ENCODE measurements at places on chromosomes 13 and 19.

- no peak for DNase-seq
These were observed 111.3 kb upstream of the UQCRFS1 start for GRCh38 chr19:29324291-29324680.

DNA sequence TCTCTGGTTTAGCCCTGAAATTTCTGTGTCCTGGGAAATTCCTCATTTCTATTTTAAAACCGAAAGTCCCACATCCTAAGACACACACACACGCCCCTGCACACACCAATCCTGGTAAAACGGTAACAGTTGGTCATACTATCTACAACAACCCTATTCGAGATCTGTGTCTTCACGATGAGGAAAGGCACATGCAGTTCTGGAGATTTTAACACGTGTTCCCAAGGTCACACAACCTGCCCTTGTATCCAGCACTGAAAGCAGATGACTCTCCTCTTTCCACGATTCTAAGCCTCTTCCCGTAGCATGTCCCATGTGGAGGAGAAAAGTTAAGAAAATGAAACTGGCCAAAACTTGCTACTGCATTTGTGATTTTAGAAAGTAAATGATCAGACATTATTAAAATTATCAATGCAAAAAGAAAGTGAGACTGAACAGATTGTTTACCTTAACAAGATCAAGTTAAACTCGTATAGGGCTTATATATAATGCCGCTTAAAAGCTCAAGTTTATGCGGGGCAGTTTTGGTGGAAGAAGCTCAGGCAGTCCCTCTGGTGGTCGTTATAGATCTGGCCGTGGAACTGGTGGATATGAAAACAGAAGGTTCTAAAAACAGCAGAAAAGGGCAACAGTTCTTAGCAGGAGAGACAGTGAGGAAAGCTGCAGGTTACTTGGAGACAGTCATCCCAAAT lies 32.7 kb downstream of the VSTM1 start:
- no peak for DNase-seq

DNA sequence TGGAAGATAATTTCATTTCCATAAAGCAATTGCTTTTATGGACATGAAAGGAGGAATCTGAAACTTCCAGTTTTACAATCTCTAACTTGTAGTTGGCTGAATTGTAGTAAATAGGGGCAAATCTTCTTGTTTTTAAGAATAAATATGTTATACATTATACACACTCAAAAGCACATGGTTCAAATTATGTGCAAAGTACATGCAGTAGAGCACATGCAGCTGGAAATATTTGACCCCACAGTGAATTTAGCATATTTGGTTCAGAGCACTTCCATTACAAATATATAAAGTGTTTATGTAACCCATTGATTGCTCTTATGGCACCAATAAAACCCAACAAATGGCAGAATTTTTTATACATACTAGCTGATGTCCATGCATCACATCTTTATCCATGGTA lies 180.5 kb downstream of the IRS2 start:
- no peak for DNase-seq

DNA sequence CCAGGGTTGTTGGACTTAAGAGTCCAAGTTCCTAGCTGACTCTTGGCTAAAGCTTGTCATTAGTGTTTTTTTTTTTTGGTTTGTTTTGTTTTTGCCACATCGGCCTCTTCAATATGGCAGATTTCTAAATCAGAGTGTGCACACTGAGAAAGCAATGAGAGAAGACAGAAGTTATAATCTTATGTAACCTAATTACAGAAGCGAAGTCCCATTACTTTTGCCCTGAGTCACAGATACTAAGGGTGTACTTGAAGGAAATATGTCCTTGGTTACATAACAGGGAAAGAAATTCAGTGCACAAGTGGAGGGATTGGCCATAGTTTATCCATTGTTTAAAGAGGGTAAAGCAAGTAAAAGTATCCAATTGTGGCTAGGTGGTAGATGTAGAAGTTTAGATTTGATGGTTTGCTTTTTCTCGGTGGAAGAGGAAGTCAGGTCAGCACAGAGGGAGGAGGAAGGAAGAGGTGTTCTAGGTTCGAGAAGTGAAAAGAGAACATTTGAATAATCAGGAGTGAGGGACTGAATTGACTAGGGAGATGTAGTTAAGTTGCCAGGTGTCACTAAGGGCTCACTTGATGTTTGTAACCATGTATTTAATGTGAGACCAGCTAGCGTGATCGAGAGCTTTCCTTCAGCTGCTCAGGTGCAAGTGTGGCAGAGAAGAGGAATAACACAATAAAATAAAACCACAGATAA lies 12.2 kb downstream of the GTF2F2 start:
- DNase-seq: no peak

GRCh38 chr13:102817241-102817640 lies 18.3 kb downstream of the BIVM start:
- DNase-seq: no peak

- DNase-seq: no peak
These were observed 10.9 kb downstream of the NCR1 start for GRCh38 chr19:54916822-54917221.

DNA sequence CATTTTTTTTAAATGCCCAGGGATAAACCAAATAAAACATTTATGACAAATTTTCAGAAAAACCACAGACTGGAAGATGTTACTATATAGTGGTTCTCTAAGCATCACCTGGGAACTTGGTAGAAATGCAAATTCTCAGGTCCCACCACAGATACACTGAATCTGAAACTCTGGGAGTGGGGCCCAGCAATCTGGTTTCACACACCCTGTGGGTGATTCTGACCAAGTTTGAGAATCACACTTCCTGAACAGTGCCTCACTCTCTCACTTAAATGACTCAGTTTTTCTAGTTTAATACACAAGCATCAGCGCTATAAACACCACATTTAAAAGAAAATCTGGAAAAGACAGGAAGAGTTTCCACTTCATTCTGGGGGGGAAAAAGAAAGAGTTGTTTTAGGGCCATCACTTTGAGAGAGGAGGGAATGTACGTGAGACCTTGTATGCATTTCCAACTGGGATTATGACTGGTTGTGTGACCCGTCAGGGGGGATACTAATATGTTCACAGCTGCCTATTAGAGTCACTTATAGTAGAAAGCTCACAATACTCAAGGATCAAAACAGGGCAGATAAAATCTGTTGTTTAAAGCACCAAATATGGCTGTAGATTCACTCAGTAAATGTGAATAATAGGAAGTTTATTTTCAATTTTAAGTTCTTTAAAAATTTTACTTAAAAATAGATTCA lies 567.7 kb downstream of the GPC6 start:
- DNase-seq: no peak

All from cerebellar nuclear complex (tissue), 1 donor.